Endothelial cell of umbilical vein (primary cell): ENCODE measurements at places on chromosomes 12 and 14. TPM values are rescaled to one million over a fixed set of nuclear protein-coding genes. Genes with fewer than 3 reads are reported as not detected.

GRCh38 chr14:74389980-74390379 is 36.0 kb downstream of the SYNDIG1L start:
- H3K27ac ChIP-seq, result no peak overlapping the region
- H3K27me3 ChIP-seq, result peaks cover 13% of the 10 kb centered on the region
- no peak for DNase-seq
- no peak overlapping the region for H3K4me3 ChIP-seq

MYRFL gene
- total RNA-seq, result not detected in 2 replicates

CPNE6 gene
- not detected in 2 replicates for total RNA-seq

DNA sequence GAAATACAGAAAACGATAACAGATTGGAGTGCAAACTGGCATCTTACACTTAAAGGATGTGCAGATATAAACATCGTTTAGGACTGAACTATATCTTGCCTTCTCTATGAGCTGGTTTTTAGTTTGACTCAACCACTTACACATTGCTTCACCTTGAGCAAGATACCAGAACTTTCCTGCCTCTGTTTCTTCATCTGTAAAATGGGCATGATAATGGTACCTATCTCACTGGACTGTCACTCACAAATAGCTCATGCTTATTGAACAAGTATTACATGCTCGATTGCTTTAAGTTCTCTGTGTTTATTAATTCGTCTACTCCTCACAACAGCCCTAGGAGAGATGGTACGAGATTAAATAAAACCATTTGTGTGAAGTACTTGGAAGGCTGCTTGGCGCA is 7.7 kb downstream of the FZD10 start:
- no peak overlapping the region for H3K27ac ChIP-seq
- no peaks in the 10 kb centered on the region for H3K4me1 ChIP-seq
- no peak overlapping the region for H3K4me3 ChIP-seq
- DNase-seq, result no peak
- H3K27me3 ChIP-seq, result no peaks in the 10 kb centered on the region

SLC10A1 gene
- not detected in 2 replicates for total RNA-seq

GRCh38 chr12:91964501-91964900 is 181.1 kb downstream of the BTG1 start:
- H3K27me3 ChIP-seq, result no peaks in the 10 kb centered on the region
- no peak for DNase-seq
- H3K4me3 ChIP-seq, result no peak overlapping the region
- no peaks in the 10 kb centered on the region for H3K4me1 ChIP-seq

DNA sequence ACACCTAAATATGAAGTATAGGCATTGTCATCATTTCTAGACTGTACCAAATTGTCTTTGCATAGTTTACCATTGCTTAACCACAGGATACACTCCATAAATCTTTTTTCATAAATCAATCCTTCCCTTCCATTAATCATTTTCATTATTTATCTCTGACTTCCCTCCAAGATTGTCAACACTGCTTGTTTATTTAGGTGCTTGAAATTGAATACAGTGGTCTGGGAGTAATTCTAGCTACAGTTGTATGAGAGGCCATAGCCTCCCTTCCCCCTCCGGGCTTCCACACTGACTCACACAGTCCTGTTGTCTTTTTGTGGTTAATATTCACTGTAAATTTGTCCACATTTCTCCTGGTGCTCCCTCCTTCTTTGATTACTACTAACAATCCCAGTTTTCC is 114.2 kb upstream of the ARID2 start:
- DNase-seq, result peak; percentile 80
- peaks cover 2% of the 10 kb centered on the region for H3K27me3 ChIP-seq
- no peak overlapping the region for H3K27ac ChIP-seq
- H3K36me3 ChIP-seq, result no peaks in the 10 kb centered on the region

GRCh38 chr14:35159742-35160409 is 37.5 kb downstream of the PRORP start:
- DNase-seq, result peak; percentile 90
- no peaks in the 10 kb centered on the region for H3K27me3 ChIP-seq
- H3K36me3 ChIP-seq, result no peaks in the 10 kb centered on the region
- H3K27ac ChIP-seq, result peak overlapping the region; percentile 52
- H3K4me1 ChIP-seq, result peaks cover 31% of the 10 kb centered on the region
- no peak overlapping the region for H3K4me3 ChIP-seq

SLC17A8 gene
- not detected in 2 replicates for total RNA-seq

DNA sequence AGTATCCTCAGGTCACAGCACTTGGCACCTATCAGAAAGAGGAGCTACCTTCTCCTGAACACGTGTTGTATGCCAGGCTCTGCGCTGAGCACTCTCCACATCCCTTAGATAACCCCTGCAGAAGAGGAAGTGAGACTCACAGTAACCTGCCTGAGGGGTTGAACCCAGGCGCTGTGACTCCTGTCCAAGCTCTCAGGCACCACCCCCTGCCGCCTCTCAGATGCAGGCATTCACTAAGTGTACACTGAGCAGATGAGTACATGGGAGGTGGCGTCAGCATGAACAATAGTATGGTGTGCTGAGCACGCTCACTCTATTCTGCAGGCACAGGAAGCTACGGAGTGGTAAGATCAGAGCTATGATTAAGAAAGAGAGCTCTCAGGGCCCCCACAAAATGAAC is 21.0 kb upstream of the RIC8B start:
- H3K4me1 ChIP-seq, result no peaks in the 10 kb centered on the region
- no peak for DNase-seq
- H3K4me3 ChIP-seq, result no peak overlapping the region

GRCh38 chr12:104187446-104188155 is 28.0 kb upstream of the TXNRD1 start:
- no peak overlapping the region for H3K4me3 ChIP-seq
- H3K27ac ChIP-seq, result no peak overlapping the region
- no peaks in the 10 kb centered on the region for H3K27me3 ChIP-seq
- no peak for DNase-seq
- H3K36me3 ChIP-seq, result no peaks in the 10 kb centered on the region
- no peaks in the 10 kb centered on the region for H3K4me1 ChIP-seq

GRCh38 chr12:117119592-117120198 is 20.5 kb upstream of the TESC start:
- H3K27me3 ChIP-seq, result no peaks in the 10 kb centered on the region
- no peak overlapping the region for H3K4me3 ChIP-seq
- DNase-seq, result no peak
- H3K36me3 ChIP-seq, result no peaks in the 10 kb centered on the region
- no peak overlapping the region for H3K27ac ChIP-seq

SMIM41 gene
- total RNA-seq, result not detected in 2 replicates

- H3K27me3 ChIP-seq, result no peaks in the 10 kb centered on the region
- no peak overlapping the region for H3K27ac ChIP-seq
- H3K36me3 ChIP-seq, result no peaks in the 10 kb centered on the region
- H3K4me3 ChIP-seq, result no peak overlapping the region
- no peaks in the 10 kb centered on the region for H3K4me1 ChIP-seq
- no peak for DNase-seq
These were observed 11.9 kb upstream of the SLC2A13 start for GRCh38 chr12:40117818-40118217.

GRCh38 chr14:44149597-44149996 is 357.5 kb downstream of the FSCB start:
- DNase-seq, result no peak
- no peak overlapping the region for H3K27ac ChIP-seq
- H3K4me1 ChIP-seq, result no peaks in the 10 kb centered on the region
- H3K4me3 ChIP-seq, result no peak overlapping the region

GRCh38 chr12:38120438-38120837 is 196.1 kb upstream of the ALG10B start:
- H3K36me3 ChIP-seq, result no peaks in the 10 kb centered on the region
- H3K27me3 ChIP-seq, result no peaks in the 10 kb centered on the region
- H3K27ac ChIP-seq, result no peak overlapping the region
- no peak overlapping the region for H3K4me3 ChIP-seq
- no peak for DNase-seq

MGST1 gene
- total RNA-seq, result 170 and 173 TPM in 2 replicates

OLR1 gene
- not detected in 2 replicates for total RNA-seq

DNA sequence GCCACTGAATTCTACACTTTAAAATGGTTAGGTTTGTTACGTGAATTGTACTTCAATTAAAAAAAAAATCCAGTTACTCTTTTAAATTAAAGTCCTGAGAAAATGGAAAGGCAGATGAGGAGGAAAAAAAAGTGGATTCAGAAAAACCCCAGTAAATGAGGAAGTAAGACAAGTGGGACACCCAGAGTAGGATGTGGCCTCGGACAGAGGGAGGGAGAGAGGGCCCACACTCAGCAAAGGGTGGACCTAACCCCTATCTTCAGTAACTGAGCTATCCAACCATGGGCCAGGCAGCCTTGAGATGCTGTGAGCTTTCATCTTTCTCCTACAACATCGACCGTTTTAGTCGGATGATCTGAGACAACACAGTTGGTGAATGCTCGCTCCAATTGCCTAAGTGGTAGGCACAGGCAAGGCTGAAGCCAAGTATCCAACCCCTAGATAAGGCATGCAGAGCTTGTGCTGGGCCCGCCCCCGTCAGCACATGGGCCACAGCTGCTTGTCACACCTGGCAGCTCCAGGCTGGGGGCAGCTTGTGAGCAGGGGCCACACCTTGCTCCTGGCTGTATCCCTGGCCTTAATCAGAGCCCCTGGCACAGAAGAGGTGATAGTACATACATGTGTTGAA is 142.1 kb downstream of the TTC7B start:
- DNase-seq, result no peak
- H3K27ac ChIP-seq, result no peak overlapping the region
- no peaks in the 10 kb centered on the region for H3K27me3 ChIP-seq
- no peak overlapping the region for H3K4me3 ChIP-seq
- peaks cover 19% of the 10 kb centered on the region for H3K4me1 ChIP-seq
- peaks cover 8% of the 10 kb centered on the region for H3K36me3 ChIP-seq

CKB gene
- 2.4 and 4.0 TPM in 2 replicates for total RNA-seq

EID3 gene
- total RNA-seq, result 12.7 and 14.5 TPM in 2 replicates

ACVRL1 gene
- total RNA-seq, result 404 and 427 TPM in 2 replicates

CLEC4C gene
- not detected in 2 replicates for total RNA-seq

IFT81 gene
- total RNA-seq, result 9.4 and 9.8 TPM in 2 replicates

- H3K36me3 ChIP-seq, result no peaks in the 10 kb centered on the region
- H3K27me3 ChIP-seq, result no peaks in the 10 kb centered on the region
- peaks cover 8% of the 10 kb centered on the region for H3K4me1 ChIP-seq
- no peak overlapping the region for H3K27ac ChIP-seq
These were observed 282.1 kb downstream of the TMTC2 start for GRCh38 chr12:82968631-82969367.

CFAP54 gene
- total RNA-seq, result 21.5 and 26.9 TPM in 2 replicates

- H3K27ac ChIP-seq, result no peak overlapping the region
- no peaks in the 10 kb centered on the region for H3K36me3 ChIP-seq
- no peaks in the 10 kb centered on the region for H3K4me1 ChIP-seq
- no peak for DNase-seq
- H3K27me3 ChIP-seq, result no peaks in the 10 kb centered on the region
These were observed 7.6 kb upstream of the HEBP1 start for GRCh38 chr12:13007496-13008233.

DNA sequence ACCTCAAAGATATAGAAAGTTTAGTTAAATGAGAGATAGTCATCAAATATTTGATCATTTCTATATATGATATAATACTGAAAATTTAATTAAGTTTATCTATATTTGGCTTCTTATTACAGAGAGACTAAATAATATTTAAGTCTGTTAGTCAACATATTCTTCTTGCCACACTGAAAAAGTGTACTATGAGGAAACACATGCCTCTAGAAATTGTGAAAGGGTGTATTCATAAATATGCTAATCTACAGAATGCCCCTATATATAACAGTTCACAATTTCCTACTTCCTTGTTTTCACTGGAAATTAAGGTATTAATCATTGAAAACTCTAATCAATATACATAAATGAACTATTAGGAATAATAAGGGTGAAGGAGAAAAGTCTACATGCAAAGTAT is 31.4 kb upstream of the ETV6 start:
- H3K4me1 ChIP-seq, result no peaks in the 10 kb centered on the region
- no peaks in the 10 kb centered on the region for H3K36me3 ChIP-seq

DNA sequence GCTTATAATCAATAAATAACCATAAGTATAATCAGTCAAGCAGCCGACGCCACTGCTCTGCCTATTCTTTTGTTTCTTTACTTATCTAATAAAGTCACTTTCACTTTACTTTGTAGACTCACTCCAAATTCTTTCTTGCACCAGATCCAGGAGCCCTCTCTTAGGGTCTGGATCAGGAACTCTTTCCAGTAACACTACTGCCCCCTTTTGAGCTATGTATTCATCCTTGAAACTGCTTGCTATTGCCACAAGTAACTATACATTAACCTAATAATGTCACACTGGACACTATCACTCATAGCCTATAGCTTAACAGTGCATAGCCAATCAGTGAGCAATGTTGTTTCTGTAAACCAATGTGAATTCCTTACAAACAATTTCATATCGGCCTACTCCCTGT is 2.8 kb upstream of the NID2 start:
- H3K36me3 ChIP-seq, result no peaks in the 10 kb centered on the region
- H3K27me3 ChIP-seq, result peaks cover 2% of the 10 kb centered on the region
- H3K27ac ChIP-seq, result no peak overlapping the region
- H3K4me3 ChIP-seq, result no peak overlapping the region
- DNase-seq, result peak; percentile 61

GZMB gene
- not detected in 2 replicates for total RNA-seq

MIP gene
- not detected in 2 replicates for total RNA-seq

LPAR5 gene
- not detected in 2 replicates for total RNA-seq

- no peaks in the 10 kb centered on the region for H3K4me1 ChIP-seq
- H3K27me3 ChIP-seq, result peaks cover 11% of the 10 kb centered on the region
- no peak overlapping the region for H3K4me3 ChIP-seq
These were observed 73.2 kb downstream of the TTC6 start for GRCh38 chr14:37668646-37669045.

PLBD1 gene
- 0.14 TPM in 1 of 2 replicates, not detected in the other for total RNA-seq

DNA sequence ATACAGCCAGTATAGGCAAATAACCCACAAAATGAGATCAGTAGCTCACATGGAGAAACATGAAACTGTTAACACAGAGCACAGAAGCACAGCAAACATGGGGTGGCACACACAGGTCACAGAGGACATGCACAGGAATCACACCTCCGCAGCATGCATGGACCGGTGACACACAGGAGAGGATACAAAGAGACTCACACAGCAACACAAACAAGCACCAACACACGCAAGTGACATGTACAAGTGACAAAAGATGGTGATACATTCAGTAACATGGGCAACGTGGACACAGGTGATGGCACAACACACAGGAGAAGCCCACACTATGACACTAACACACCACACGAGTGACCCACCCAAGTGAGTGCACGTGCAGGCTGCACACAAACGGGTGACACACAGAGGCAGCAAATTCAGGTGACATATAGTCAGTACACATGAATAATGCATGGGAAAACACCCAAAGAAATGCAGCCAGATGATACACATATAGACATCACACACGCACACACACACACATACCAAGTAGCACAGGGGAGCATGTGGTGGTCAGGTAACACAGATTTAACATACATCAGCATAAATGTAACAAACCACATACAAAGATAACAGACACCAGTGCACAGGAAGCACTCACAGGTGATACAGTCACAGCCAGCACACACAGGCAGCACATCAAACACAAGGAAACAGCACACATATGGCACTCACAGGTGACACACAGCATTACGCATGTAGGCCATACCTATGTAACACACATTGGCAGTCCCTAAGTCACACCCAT is 216.0 kb upstream of the SFSWAP start:
- no peaks in the 10 kb centered on the region for H3K27me3 ChIP-seq
- no peak for DNase-seq
- no peaks in the 10 kb centered on the region for H3K4me1 ChIP-seq
- no peak overlapping the region for H3K27ac ChIP-seq
- H3K4me3 ChIP-seq, result no peak overlapping the region
- no peaks in the 10 kb centered on the region for H3K36me3 ChIP-seq

TNS2 gene
- total RNA-seq, result 106 and 119 TPM in 2 replicates

- no peaks in the 10 kb centered on the region for H3K4me1 ChIP-seq
These were observed 11.5 kb downstream of the ADAMTS20 start for GRCh38 chr12:43540470-43540869.
